ENCODE measurements at places on chromosomes 16 and 17.
A peak's percentile ranks its signal among the peaks of the same experiment; 100 is the strongest.

DNA sequence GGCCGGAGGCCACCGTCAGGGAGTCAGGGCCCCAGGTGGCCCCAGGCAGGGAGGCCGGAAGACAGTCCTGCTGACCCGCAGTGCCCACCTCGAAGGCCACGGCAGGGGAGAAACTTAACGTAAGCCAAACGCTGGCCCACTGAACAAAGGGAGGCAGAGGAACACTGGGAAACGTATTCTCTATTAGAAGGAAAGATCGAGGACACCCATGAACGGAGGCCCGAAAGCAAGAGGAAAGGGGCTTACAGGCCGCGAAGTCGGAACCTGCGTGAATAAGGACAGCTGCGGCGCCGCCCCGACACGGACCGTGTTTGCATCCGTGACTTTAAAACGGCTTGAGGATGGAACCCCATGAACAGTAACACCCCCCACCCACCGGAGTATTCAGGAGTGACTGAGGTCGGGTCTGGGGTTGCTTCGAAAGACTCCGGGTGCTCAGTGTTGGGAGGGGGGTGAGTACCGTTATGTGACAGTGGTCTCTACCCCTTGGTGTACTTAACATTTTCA, 102.4 kb upstream of the METRNL start:
- DNase-seq: no peak

DNA sequence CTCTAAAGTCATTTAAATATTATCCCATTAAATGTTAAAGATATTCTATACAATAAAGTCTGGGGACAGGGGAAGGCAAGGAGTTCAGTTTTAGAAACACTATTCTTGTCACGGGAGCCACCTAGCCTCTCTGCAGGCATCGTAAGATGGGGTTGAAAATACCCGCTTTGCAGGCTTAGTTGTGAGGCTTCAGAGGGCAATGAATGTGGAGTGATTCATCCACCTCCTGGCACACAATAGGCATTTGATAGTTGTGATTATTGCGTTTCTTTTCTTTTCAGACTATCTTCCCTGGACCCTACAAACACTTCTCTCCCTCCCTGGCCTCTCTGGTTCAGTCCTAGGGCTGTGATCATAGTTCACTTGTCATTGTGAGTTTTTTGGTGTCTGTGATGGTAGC, 19.6 kb downstream of the GLP2R start:
- no peak for DNase-seq

- DNase-seq: no peak
These were observed 14.7 kb downstream of the DRC3 start for GRCh38 chr17:17987187-17987896.

DNA sequence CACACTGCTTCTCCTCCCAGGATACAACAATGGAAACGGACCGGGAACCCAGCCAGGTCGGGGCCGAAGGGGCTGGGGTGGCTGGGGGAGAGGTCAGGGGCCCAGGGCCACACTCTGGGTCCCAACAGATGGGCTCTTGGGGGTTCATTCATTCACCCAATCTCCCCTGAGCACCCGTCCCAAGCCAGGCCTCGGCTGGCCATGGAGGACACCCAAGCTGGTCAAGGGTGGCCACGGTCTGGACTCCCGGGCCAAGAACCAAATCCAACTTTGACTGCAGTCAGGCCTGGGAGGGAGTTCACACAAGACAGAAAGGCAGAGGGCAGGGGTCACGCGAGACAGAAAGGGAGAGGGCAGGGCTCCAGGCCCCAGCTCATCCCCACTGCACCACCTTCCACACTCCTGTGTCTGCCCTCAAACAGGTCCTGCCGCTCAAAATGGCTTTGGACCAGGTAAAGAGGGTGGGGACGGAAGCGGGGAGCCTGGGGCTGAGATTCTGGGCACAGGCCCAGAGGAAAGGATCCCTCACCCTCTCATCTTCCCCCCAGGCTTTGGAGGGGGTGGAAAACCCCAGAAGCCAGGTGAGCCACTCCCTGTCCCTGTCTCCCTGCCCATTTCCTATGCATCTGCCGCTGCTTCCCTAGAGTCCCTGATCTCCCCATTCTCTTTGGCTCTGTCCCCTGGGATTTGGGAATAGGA, 12.3 kb upstream of the PKMYT1 start:
- DNase-seq: no peak

DNA sequence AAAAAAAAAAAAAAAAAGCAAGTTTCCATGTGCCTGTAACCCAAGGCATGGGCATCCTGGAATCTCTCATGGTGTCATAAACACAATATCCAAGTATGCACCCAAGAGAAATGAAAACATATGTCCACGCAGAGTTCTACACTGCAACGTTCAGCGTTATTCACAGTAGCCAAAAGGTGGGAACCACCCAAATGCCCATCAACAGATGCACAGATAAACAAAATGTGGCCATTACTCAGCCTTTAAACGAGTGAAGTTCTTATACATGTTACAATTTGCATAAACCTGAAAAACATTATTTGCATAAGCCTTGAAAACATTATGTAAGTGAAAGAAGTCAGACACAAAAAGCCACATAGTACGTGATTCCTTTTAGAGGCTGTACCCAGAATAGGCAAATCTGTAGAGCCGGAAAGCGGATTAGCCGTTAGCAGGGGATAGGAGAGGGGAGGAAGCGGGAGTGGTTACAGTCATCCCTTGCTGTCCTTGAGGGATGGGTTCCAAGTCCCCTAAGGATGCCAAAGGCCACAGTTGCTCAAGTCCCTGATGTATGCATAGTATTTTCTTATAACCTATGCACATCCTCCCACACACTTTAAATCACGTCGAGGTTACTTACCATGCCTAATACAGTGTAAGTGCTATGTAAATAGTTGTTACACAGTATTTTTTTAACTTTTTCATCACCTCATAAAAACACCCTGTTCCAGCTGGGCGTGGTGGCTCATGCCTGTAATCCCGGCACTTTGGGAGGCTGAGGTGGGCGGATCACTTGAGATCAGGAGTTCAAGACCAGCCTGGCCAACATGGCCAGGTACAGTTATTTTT, 47.3 kb upstream of the DNAH17 start:
- no peak for DNase-seq

GRCh38 chr17:48621410-48622392, 4.5 kb downstream of the HOXB9 start:
- no peak for DNase-seq

DNA sequence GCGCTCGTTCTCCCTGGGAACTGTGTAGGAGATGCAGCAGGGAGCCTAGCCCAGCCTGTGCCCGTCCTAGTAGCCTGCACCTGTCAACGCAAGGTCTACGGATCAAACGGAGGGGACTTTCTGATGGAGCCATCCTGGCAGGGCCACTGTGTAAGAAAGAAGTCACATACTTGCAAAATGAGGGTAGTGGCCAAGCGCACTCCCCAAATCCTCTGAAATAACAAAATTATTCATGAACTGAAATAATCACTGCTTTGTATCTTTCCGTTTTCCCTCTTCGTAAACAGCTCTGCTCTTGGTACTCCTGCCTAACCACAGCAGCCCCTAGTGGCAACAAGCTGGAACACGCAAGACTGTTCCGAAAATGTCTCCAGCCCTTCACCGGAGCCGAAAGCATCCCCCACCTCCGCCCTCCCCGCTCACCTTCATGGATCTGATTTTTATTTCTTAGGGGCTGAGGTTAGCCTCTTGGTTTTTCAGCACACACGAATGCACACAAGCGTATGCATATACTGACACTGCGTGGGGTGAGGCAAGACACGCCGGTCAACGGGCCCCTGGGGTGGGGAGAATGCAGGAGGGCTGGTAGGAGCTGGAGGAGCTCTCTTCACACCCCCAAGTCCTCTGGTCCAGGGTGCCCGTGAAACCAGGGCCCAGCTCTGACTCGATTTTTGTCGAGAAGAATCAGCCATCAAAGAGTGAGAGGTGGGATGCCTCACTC, 100.8 kb downstream of the ABCC12 start:
- DNase-seq: peak; percentile 30

- DNase-seq: no peak
These were observed 10.6 kb upstream of the CETP start for GRCh38 chr16:56950881-56951771.

GRCh38 chr16:49452578-49452977, 79.0 kb downstream of the C16orf78 start:
- no peak for DNase-seq

GRCh38 chr16:21626659-21627277, 25.6 kb downstream of the IGSF6 start:
- DNase-seq: no peak

DNA sequence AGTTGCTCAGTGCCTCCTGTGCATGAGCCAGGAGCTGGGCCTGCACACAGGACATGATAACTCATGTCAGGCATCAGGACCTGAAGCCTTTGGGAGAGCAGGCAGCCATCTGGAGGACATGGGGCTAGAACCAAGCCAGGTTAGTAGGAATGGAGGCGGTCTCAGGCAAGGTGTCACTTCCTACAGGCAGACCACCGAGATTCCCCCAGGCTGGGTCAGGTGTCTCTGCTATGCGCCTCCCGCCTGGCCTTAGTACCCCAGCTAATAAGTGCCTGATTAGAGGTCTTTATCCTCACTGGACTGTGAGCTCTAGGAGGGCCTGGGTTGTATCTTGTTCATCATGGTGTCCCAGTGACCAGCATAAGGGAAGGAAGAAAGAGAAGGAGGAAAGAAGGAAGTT, 15.6 kb downstream of the SAMD14 start:
- no peak for DNase-seq

DNA sequence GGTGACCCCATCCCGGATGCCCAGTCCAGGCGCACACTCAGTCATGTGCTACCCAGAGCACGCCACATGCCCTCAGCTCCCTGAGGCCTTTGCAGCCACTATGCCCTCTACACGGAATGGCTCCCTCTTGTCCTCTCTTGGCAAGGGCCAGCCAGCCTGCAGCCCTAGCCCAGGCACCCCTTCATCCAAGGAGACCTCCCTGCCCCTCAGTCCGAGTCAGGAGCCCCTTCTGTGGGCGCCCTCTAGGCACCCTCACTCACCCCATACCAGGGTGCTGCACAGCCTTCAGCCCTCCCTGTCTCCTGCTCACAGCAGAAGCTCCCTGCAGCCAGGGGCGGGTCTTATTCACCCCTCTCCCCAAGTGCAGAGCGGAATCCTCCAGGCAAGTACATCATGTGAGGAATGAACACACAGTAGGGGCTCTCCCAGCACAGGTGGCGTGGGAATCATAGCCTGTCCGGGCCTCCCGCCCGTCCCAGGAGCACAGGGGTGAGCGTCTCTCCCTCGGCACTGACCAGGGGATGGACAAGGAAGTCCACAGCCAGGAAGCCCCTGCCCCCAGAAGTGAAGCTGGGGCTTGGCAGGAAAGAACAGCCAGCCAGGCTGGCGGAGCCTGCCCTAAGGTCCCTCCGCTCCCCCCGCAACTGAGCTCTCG, 186.9 kb downstream of the RBFOX3 start:
- no peak for DNase-seq

DNA sequence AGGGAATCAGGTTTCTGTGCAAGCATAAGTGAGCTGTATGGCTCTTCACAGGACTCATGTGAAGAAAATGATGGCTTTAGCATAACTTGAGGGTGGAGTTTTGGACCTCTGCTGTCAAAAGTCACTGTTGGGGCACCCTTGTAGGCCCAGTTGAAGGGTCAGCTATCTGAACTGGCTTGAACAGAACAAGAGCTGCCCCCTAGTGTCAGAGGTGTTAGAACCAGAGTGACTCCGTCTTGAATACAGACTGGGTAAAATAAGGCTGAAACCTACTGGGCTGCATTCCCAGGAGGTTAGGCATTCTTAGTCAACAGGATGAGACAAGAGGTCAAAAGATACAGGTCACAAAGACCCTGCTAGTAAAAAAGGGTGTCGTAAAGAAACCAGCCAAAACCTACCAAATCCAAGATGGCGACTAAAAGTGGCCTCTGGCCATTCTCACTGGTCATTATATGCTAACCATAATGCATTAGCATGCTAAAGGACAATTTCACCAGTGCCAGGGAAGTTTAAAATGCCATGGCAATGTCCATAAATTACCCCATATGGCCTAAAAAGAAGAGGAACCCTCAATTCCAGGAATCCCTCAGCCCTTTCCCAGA, 484.0 kb upstream of the ERCC4 start:
- no peak for DNase-seq

DNA sequence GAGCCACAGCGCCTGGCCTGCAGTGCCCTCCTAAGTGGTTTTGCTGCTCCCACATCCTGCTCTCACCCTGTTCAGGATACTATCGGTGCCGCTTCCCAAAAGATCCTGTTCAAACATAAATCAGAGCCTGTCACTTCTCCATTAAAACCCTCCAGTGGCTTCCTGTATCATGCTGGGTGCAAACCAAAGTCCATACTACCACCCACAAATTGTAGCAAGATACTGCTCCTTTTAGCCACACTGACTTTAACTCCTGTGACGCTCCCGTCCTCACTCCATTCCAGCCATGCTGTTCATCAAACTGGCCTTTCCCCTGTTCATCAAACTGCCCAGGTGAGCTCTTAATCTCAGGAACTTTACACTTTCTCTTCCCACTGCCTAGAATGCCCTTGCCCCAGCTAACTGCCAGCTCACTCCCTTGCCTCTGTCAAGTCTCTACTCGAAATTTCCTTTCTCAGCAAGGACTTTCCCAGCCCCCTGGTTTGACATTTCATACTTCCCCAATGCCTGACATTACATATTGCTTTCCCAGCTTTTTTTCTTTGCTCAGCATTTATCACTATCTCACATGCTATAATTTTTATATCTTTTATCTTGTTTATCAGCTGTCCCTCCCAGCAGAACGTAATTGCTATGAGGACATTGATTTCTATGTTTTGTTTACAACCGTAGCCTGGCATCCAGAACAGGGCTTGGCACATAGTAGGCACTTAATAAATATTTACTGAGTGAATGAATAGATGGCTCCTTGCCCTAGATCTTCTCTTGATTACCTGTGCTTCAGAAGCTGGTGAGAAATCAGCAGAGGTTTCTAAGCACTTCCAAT, 44.3 kb upstream of the SMURF2 start:
- no peak for DNase-seq

DNA sequence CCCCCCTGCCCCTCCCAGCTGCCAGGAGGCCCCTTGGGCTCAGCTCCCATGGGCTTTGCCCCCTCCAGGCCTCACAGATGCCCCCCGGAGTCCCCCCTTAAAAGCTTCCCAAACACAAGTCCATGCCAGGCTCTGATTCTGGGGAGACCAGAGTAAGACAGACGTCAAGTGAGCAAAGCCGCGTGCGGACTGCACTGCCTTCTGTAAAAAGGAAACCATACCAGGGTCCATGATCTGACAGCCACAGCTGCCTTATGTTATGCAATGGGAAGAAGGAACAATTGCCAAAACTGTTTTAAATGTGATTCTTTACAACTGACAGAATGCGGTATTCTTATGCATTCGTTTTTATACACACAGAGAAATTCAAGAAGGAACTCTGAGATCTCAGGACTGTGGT, 17.9 kb upstream of the HEXD start:
- no peak for DNase-seq

DNA sequence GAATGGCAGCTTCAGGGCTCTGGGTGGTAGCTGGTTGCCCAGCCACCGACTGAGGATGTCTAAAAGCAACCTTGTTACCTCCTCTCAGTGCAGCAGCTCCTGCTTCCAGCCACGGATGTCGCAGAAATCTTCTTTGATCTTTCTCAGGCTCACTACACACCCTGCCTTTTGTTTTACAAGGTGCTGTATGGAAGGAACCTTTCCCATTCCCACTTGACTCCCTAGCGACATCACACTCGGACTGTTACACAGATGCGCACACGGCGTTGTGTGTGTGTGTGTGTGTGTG, 135.8 kb upstream of the CPHXL start:
- DNase-seq: no peak

- DNase-seq: peak; percentile 33
These were observed 468 bp downstream of the FLYWCH2 start for GRCh38 chr16:2883458-2883908.

GRCh38 chr16:5820472-5820871, 722.9 kb upstream of the EEF2KMT start:
- DNase-seq: no peak
